ENCODE measurements at places on chromosomes 5 and 9. TPM values are rescaled to one million over a fixed set of nuclear protein-coding genes. Genes with fewer than 3 reads are reported as not detected.

The JAK2 gene
- 12.1 TPM for total RNA-seq

The PTPA gene
- total RNA-seq, result 146 TPM

The BTNL9 gene
- total RNA-seq, result not detected

The PPP1R2B gene
- total RNA-seq, result 0.19 TPM

The RPS23 gene
- 3,517 TPM for total RNA-seq

The NIPAL4 gene
- 0.85 TPM for total RNA-seq

The PPIC gene
- total RNA-seq, result 88.0 TPM

The ORM2 gene
- total RNA-seq, result not detected

The SLC6A18 gene
- not detected for total RNA-seq

The TERT gene
- total RNA-seq, result not detected

The HCN1 gene
- total RNA-seq, result not detected

The IL5 gene
- total RNA-seq, result not detected

The ITGA1 gene
- total RNA-seq, result 28.9 TPM

The HSPB3 gene
- not detected for total RNA-seq

The HIGD2A gene
- 16.7 TPM for total RNA-seq

The GRXCR2 gene
- total RNA-seq, result not detected

The SPOCK1 gene
- 173 TPM for total RNA-seq

The C5orf63 gene
- 1.7 TPM for total RNA-seq

The PPP3R2 gene
- total RNA-seq, result not detected

The GNPDA1 gene
- total RNA-seq, result 43.7 TPM

The HDHD3 gene
- total RNA-seq, result 11.8 TPM

The PDE6A gene
- not detected for total RNA-seq
